ENCODE measurements at places on chromosomes 4 and X.

DNA sequence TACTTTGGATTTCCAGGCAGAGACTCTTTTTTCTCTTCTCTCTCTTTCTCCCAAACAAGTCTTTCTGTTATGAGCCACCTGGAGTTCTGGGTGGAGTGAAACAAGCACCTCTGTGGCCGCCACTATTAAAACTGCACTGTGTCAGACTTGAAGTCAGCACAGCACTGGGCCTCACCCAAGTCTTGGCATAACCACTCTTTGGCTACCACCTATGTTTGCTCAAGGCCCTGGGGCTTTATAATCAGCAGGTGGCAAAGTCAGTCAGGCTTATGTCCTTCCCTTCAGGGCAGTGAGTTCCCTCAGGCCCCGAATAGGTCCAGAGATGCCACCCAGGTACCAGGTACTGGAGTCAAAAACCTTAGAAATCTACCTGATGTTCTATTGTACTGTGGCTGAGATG is 52.4 kb downstream of the ITIH6 start:
- no peak for DNase-seq

- DNase-seq, result no peak
Measured at GRCh38 chr4:10461091-10461849, 4.0 kb upstream of the ZNF518B start.

GRCh38 chrX:115892056-115892708 is 278.4 kb upstream of the AGTR2 start:
- DNase-seq, result no peak

DNA sequence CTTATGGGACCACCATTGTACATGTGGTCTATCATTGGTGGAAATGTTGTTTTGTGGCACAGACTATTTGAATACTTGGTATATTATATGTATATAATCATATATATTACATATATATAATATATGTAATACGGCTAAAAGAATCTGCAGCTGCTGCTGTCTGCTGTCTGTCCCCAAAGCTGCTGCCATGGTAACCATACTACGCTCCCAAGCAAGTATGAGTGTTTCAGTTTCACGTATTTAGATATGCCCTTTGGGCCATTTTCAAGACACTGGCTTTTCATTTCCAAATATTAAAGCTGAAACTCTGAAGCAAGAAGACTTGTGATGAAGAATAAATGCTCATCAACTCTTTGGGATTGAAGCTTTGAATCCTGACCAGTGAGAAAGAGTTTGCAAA is 42.0 kb upstream of the ARSJ start:
- no peak for DNase-seq

GRCh38 chrX:84216406-84216805 is 28.4 kb upstream of the RPS6KA6 start:
- no peak for DNase-seq

DNA sequence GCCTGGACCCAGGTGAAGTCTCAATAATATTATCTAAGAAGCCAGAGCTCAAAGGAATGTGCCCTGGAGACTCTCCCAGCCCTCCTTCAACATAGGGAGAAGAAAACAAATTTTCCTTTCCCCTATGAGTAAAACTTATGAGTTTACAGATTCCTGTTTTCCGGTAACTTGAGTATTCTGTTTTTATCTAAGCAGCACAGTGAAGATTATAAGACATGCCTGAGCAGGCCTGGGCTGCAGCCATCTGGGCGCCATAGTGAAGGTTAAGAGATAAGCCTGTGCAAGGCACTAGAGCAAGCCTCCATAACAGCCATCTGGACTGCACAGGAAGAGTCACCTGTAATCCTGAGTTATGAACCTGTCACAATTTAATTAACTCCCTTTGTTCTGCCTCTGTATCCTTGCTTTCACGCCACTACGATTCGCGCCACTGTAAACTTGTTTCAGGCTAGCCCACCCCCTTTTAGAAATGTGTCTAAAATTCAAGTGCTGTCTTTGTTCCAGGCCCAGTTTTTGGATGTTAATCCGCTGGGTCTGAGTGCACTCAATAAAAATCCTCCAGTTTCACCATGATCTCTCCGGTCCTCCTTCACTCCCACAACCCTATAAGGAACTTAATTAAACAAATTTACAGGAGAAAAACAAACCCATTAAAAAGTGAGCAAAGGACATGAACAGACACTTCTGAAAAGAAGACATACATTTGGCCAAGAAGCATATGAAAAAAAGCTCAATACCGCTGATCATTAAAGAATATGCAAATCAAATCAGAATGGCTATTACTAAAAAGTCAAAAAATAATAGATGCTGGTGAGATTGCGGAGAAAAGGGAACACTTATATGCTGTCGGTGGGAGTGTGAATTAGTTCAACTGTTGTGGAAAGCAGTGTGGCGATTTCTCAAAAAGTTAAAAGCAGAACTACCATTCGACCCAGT is 189.5 kb downstream of the APBB2 start:
- DNase-seq, result no peak

Data from RKO (cell line).